Fibroblast of gingiva (primary cell): ENCODE measurements at places on chromosomes 13 and 19.
A peak's percentile ranks its signal among the peaks of the same experiment; 100 is the strongest.

GRCh38 chr19:57058871-57059270 lies 60.9 kb upstream of the USP29 start:
- no peak for DNase-seq

DNA sequence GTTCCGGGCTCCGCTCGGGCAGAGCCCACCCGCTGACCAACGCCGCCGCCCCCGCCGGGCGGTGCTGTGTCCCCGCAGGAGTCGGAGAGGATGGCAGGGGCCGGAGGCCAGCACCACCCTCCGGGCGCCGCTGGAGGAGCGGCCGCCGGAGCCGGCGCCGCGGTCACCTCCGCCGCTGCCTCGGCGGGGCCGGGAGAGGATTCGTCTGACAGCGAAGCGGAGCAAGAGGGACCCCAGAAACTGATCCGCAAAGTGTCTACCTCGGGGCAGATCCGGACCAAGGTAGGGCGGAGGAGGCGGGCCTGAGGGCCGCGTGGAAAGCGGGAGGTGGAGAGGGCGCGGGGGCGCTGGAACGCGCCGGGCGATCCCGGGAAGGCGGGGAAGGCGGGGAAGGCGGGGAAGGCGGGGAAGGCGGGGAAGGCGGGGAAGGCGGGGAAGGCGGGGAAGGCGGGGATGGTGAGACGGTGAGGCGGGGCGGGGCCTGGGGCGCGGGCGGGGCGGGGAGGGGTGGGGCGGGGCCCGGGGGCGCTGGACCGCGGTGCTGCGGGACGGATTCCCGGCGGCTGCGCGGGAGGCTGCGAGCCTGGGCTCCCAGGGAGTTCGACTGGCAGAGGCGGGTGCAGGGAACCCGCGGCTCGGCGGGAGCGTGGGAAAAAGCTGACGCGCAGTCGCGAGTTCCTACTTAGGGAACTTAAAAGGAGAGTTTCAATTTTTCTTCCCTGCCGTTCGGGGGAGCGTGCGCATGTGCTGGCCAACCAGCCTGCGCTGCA lies 421 bp downstream of the DGKH start:
- peak; percentile 83 for DNase-seq

GRCh38 chr13:113802090-113802531 lies 43.1 kb downstream of the TMEM255B start:
- DNase-seq, result peak; percentile 72

GRCh38 chr19:17861542-17862402 lies 2.1 kb downstream of the RPL18A start:
- no peak for DNase-seq

- DNase-seq, result no peak
Measured at GRCh38 chr13:75587679-75588078, 38.1 kb downstream of the UCHL3 start.

- peak; percentile 80 for DNase-seq
Measured at GRCh38 chr19:44757057-44757734, 8.7 kb downstream of the BCL3 start.

DNA sequence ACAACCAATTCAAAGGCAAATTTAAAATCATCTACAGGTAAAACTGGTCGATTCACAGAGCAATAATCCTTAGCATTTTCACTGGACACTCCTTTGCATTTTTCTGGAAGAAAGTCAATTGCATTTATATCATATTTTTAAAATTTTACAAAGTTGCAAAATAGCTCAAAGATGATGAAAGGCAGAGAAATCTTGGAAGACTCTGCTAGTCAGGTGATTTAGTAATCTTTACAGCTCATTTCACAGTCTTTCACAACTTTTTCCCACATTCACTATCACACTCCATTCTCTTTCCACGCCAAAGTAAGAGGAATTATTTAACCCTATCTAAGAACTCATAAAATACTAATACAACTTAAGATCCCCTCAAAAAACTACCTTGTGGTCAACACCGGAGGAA lies 1063.8 kb downstream of the EFNB2 start:
- DNase-seq, result no peak

- DNase-seq, result no peak
Measured at GRCh38 chr19:3514930-3515329, 8.8 kb downstream of the FZR1 start.

GRCh38 chr13:78599645-78600279 lies 3.6 kb downstream of the POU4F1 start:
- DNase-seq, result no peak

- DNase-seq, result no peak
Measured at GRCh38 chr13:91758724-91759123, 360.3 kb downstream of the GPC5 start.

- no peak for DNase-seq
Measured at GRCh38 chr13:75579529-75579928, 29.9 kb downstream of the UCHL3 start.

DNA sequence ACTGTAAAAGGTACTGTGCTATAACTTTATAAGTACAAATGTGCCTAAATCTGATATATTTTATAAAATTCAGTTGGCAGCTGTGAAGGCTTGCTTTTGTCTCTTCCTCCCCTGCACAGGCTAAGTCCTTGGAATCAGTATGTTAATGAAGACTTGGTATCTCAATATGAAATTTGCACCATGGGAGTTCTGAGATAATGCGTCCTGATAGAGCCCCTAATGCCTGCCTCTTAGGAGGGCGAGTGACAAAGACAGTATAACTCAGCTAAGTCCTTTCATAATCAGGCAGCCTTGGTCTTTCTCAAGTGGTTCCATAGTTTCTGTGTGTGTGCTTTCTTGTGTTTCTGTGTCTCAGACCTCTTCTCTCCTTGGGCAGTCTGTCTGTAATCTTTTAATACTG lies 14.7 kb downstream of the LRCH1 start:
- DNase-seq, result no peak

- peak; percentile 82 for DNase-seq
Measured at GRCh38 chr13:101258071-101258470, 158.2 kb downstream of the NALCN start.

DNA sequence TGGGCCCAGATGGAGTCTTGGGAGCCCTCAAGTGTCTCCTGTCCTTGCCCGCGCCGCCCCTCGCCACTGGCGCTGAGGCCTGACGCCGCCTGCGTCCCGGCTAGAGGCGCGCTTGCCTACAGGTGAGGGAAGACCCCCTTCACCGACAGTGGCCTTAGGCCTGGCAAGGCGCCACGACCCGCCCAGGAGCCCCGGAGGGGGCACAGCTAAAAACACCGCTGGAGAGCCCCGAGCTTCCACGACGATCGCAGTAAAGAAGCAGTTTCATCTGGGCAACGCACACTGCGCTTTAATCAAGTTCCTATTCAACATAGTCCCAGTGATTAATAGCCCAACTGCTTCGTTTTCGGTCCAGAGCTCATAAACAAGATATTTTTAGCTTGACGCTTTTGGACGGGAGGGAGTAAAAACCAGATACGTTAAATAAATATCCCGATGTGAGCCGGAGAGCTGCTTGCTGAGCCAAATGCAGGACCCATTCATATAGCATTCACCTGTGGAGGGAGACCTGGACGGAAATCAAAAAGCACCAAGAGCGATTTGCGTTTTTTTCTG lies 1.5 kb upstream of the CEBPA start:
- no peak for DNase-seq

- DNase-seq, result no peak
Measured at GRCh38 chr19:335486-336066, 9.0 kb downstream of the MIER2 start.

DNA sequence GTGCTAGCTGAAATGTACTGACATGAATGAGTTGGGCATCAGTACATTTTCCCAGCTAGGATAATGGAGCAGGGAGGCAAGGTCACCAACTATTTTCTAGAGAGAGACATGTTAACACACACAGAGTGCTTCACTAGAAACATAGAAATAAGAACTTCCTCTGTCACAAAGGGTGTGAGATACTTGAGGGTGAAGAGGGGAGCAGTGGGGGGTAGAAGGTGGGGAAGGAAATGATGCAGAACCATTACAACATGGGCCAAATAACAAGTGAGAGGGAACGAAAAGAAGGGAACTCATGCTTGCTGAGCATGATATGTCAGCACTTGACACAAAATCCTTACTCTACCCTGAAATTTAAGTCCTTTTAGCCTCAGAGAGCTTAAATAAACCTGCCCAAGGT lies 87.8 kb upstream of the RFC3 start:
- DNase-seq, result no peak

- DNase-seq, result no peak
Measured at GRCh38 chr13:27004866-27005265, 166.7 kb downstream of the USP12 start.

GRCh38 chr13:28579736-28580135 lies 79.2 kb upstream of the POMP start:
- DNase-seq, result no peak

DNA sequence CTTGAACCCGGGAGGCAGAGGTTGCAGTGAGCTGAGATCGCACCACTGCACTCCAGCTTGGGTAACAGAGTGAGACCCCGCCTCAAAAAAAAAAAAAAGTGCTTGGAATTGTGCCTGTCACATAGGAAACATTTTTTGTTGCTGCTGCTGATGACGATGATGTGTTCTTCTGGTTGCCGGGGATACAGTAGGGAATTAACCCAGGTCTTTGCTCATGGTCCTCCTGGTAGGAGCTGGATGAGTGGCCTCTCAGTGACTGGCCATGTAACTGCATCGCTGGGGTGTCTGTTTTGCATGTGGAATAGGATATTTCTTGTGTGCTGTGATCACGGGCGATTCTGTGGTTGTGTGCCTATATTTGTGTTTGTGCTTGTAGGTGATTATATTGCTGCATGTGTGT lies 4.7 kb upstream of the CNFN start:
- no peak for DNase-seq

DNA sequence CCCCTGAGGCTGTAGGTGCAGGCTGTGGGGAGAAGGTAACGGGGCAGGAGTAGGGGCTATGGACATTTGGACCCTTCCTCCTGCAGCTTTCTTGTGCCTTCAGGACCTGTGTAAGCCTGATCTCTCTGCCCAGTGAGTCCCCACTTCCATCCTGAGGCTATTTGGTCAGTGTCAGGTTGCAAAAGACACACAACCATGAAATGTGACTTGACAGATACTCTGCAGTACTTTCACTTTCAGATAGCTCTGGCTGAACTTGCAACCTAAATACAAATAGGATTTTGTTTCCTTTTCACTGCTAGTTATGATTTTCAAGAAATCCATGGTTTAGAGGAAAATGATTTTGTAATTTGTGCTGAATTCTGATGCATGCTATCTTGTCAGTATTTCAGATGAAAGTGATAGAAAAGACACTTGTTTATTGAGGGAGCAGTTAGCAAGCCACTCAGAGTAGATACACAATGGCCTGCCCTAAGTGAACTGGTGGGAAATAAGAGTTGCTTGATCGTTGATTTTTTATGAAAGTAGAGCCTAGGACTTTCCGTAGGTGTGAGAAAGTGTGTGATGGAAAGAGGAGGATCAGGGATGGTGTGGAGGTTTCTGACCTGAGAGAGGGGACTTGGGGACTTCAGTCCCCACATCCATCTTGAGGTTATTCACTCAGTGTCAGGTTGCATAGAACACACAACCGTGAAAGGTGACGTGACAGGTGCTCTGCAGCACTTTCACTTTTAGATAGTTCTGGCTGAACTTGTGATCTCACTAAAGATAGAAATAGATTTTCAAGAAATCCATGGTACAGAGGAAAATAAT lies 18.1 kb upstream of the EID2 start:
- DNase-seq, result peak; percentile 19

DNA sequence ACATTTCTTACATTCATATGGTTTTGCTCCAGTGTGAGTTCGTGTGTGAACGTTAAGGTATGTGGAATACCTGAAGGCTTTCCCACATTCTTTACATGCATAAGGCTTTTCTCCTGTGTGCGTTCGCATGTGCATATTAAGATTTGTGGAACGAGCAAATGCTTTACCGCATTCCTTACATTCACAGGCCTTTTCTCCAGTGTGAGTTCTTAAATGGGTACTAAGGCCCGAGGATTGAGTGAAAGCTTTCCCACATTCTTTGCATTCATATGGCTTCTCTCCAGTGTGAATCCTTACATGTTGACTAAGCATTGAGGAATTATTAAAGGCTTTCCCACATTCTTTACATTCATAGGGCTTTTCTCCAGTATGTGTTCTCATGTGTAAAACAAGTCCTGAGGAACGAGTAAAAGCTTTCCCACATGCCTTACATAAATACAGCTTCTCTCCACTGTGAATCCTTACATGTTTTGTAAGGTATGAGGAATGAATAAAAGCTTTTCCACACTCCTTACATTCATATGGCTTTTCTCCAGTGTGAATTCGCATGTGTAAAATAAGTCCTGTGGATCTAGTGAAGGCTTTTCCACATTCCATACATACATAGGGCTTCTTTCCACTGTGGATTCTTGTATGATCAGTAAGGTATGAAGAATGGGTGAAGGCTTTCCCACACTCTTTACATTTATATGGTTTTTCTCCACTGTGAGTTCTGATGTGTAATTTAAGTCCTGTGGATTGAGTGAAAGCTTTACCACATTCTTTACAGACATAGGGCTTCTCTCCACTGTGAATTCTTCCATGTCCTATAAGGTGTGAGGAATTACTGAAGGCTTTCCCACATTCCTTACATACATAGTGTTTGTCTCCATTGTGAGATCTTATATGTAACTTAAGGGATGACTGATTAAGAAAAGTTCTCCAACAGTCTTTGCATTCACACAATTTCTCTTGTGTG lies 10.7 kb downstream of the ZNF846 start:
- no peak for DNase-seq

DNA sequence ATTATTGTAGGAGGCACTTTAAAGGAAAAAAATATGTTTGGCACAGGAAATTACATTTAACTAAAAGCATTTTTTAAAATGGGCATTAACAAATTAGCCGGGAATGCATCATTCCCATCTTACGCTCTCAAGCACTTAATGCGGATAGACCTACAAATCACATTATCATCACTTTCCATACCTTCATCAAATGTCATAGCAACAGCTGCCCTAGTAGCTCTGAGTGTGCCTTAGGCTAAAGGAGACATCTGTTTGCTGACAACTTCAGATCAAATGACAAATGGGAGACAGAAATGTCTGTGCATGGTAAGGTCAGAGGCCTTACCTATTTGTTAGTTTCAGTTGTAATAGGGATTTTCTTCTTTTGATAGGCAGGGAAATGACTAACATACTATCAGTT lies 773.2 kb upstream of the SLC10A2 start:
- no peak for DNase-seq

- no peak for DNase-seq
Measured at GRCh38 chr13:99959540-99960230, 11.9 kb downstream of the ZIC5 start.

- no peak for DNase-seq
Measured at GRCh38 chr19:16118489-16119033, 6.9 kb downstream of the RAB8A start.

- no peak for DNase-seq
Measured at GRCh38 chr13:46012404-46012803, 40.1 kb downstream of the ZC3H13 start.
